ENCODE measurements at places on chromosomes 6 and 20.

- peak; percentile 59 for DNase-seq
Measured at GRCh38 chr6:87944541-87944954, 103.1 kb upstream of the SPACA1 start.

DNA sequence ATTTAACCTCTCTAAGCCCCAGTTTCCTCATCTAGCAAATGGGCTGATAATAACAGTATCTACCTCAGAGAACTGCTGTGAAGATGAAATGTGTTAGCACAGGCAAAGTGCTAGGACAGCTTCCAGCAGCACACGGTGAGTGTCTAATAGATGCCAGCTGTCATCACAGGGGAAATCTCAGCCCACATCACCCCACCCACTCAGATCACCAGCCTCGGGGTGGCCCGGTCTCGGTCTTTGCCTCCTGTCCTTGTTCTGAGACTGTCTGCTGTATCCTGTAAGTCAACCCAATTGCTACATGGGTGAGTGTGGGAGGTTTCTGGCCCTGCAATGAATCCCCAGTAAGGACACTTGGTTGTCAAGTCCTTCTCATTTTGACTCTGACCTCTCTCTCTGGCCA, 99.5 kb upstream of the ZNFX1 start:
- peak; percentile 28 for DNase-seq

DNA sequence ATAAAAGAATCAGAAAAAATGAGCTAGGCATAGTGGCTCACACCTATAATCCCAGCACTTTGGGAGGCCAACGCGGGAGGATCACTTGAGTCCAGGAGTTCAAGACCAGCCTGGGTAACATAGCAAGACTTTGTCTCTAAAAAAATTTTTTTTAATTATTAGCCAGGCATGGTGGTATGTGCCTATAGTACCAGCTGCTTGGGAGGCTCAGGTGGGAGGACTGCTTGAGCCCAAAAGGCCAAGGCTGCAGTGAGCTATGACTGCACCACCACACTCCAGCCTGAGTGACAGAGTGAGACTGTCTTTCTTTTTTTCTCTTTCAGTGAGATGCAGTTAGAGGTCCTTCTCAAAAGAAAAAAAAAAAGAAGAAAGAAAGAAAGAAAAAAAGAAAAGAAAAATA, 8.5 kb upstream of the SNRPC start:
- no peak for DNase-seq

GRCh38 chr6:39932386-39932910, 1.8 kb downstream of the MOCS1 start:
- DNase-seq = no peak

DNA sequence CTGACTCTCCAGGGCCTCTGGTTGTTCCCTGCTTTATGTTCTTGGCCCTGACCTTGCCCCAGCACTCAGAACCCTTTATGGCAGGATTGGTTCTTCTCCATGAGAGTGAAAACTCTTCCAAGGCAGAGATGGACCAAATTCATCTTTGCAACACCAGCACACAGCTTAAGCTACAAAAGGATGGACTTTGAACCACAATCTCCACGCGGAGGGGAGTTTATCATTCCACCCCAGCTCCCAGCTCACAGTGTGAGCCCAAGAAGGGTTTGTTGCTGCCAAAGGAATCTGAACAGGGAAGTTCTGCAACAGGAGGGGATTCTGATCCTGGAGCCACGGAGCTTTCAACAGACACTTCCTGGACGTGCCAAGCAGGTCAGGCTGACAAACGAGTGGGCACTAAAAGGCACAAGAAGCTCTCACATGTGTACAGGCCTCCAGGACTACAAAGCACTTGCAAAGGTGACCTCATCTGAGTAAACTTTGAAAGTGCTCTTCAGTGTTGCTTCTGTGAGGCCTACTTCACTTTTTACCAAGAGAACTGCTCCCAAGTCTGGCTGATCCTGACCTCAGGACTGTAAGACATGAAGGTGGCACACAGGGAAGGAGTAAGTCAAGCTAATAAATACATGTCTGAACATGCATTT, 8.9 kb downstream of the FITM2 start:
- DNase-seq = no peak

GRCh38 chr6:106005013-106005412, 81.1 kb upstream of the PRDM1 start:
- no peak for DNase-seq

DNA sequence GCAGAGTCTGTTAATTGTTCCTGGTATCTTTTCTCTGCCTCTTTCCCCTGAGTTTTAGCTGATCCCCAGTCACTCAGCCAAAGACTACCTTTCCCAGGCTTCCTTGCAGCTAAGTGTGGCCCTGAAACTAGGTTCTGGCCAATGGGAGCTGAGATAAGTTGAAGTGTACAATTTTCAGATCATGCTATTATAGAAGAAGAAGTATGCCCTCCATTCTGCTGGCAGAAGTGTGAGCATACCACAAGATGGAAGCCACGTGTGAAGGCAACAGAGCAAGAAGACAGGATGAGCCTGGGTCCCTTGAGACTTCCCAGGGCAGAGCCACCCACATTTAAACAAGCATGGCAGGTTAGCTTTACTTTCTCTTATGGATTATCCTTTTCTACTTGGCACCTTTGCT, 273.2 kb downstream of the HIVEP2 start:
- DNase-seq = no peak

- DNase-seq = no peak
Measured at GRCh38 chr6:6783721-6784120, 195.2 kb downstream of the LY86 start.

GRCh38 chr20:47429409-47429808, 72.3 kb upstream of the NCOA3 start:
- no peak for DNase-seq

GRCh38 chr6:42993445-42993844, 9.1 kb downstream of the PPP2R5D start:
- no peak for DNase-seq

- no peak for DNase-seq
Measured at GRCh38 chr6:98033617-98034016, 750.6 kb upstream of the MMS22L start.

- no peak for DNase-seq
Measured at GRCh38 chr20:23116311-23117089, 30.4 kb upstream of the CD93 start.

DNA sequence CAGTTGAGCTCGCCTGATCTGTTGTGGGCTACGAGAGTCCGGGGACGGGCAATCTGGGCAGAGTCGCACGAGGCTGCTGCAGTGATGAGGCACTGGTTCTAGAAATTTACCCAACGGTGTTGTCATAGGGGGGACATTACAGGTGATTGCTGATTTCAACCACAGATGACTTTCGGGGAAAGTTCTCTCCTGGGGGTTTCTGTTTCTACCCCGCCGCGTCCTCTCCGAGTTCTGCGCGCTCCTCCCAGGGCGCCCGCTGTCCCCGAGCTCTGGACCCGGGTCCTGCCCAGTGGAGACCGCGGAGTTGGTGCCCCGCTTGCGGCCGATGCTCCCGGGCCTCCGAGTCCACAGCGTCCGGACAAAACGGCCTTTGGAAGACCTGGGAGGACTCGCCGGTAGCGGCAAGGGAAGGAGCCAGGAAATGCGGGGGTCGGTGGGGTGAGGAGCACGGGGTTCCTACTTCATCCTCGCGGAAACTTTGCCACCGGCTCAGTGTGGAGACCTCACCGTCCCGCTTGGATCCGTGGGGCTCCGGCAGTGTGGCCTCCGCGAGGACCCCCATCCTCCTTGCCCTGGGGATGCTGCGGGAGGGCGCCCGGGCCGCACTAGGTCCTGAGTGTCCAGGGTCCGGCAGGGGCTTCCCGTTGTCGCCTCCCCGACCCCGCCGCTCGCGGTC, 12.3 kb upstream of the RAET1L start:
- no peak for DNase-seq

- DNase-seq = no peak
Measured at GRCh38 chr6:81969011-81969410, 216.5 kb upstream of the TENT5A start.

GRCh38 chr20:24296477-24297261, 172.8 kb upstream of the SYNDIG1 start:
- DNase-seq = no peak

DNA sequence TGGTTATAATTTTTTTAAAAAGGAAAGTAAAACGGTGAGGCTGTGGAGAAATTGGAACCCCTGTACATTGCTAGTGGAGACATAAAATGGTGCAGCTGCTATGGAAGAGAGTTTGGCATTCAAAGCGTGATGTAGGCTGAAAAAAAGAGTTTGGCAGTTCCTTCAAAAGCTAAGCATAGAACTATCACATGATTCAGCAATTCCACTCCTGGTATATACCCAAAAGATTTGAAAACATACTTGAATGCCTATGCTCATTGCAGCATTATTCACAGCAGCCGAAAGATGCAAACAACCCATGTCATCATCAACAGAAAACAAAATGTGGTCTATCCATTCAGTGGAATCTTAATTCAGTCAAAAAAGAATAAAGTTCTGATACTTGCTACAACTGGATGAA, 4.5 kb upstream of the SGK2 start:
- no peak for DNase-seq

DNA sequence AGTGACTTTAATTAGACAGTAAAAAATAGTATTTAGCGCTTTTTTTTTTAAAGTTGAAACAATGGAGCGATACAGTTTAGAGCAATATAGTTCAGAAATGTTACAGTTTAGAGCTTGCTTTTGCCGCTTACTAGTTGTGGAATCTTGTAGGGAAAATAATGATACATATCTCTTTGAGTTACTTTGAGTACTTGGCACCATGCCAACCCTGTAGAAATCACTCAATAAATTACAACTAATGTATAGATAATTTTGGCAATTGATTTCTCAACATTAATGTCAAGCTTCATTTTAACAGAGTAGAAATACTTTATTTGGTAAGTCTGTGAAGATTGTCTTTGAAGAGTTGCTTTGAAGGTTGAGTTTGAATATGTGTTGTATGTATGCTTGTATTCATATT, 27.4 kb downstream of the CDC40 start:
- DNase-seq = no peak

- DNase-seq = no peak
Measured at GRCh38 chr6:45154679-45155078, 173.5 kb upstream of the RUNX2 start.

DNA sequence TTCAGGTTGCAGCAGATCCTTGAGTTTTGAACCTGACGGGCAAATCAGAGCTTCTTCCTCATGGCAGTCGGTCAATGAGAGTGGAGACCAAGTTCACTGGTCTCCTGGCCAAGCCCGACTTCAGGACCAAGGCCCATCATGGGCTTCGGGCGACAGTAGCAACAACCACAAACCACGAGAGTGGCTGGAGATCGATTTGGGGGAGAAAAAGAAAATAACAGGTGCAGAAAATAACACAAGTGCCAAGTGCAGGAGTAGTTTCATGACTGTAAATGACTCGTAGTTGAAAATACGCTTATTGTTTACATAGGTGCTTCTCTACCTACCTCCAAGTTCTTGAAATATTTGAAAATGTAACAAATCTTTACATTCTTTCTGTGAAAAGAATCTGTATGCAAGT, 56.1 kb downstream of the DCBLD1 start:
- DNase-seq = no peak

GRCh38 chr6:52136055-52136454, 48.6 kb upstream of the PKHD1 start:
- no peak for DNase-seq

DNA sequence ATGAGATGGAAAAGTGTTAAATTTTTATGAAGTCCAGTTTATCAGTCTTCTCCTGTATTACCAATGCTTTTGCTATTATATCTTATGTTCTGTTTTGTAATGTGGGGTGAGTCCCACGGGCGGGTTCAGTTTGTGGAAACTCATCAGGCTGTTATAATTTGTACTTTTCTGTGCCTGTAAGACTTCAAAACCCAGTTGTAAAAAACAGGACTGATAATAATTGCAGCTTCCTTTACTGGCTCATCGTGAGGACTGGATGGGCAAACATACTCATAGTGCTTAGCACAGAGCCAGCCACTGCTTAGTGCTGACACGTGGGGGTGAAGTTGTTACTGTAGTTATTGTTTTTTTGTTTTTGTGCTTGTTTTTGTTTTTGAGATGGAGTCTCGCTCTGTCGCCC, 45.6 kb downstream of the TGM2 start:
- DNase-seq = no peak

- no peak for DNase-seq
Measured at GRCh38 chr6:97094376-97094775, 169.8 kb downstream of the KLHL32 start.

- DNase-seq = no peak
Measured at GRCh38 chr6:34514112-34514511, 42.0 kb downstream of the SPDEF start.

DNA sequence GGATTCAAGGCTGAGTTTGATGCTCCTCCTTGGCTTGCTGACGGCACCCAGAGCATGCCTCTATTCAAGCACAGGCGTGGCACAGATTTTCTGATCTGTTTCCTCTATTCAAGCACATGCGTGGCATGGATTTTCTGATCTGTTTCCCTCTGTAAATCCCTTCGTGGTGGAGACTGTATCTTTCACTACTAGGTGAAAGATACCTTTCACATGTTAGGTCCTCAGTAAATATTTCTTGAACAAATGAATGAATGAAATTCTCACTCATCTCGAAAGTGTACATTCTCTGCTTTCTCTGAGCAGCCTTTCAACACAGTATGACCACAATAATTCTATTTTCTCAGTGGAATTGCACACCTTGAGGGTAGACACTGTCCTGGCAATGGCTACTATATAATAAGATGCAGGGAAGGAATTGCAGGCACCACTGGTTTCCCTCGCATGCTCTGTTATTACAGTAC, 72.6 kb upstream of the F13A1 start:
- no peak for DNase-seq

GRCh38 chr6:47275640-47276039, 34.1 kb downstream of the TNFRSF21 start:
- no peak for DNase-seq

- no peak for DNase-seq
Measured at GRCh38 chr6:43271103-43271815, 26.8 kb upstream of the SLC22A7 start.

- no peak for DNase-seq
Measured at GRCh38 chr20:38131588-38132121, 33.4 kb downstream of the TGM2 start.

- no peak for DNase-seq
Measured at GRCh38 chr6:11141295-11141694, 29.8 kb upstream of the ERVFRD-1 start.

GRCh38 chr6:154258064-154258757, 98.4 kb downstream of the IPCEF1 start:
- DNase-seq = no peak

DNA sequence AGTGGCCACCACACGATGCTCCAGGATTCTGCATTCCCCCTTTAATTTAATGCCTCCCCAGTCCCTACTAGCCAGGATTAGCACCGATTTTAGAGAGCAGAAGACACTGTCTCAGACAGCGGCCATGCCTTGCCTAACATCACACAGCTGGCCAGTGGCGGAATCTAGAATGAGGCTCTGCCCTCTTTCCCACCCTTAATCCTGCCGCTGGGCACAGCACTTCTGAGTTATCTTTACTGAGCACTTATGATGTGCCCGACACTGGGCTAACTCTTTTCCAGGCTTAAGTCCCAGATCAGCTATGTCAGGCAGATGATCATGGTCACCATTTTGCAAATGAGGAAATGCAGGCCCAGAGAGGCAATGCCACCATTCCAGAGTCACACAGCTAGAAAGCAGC, 5.6 kb upstream of the BPIFA2 start:
- DNase-seq = no peak
